ENCODE measurements at places on chromosomes 1 and 21.

DNA sequence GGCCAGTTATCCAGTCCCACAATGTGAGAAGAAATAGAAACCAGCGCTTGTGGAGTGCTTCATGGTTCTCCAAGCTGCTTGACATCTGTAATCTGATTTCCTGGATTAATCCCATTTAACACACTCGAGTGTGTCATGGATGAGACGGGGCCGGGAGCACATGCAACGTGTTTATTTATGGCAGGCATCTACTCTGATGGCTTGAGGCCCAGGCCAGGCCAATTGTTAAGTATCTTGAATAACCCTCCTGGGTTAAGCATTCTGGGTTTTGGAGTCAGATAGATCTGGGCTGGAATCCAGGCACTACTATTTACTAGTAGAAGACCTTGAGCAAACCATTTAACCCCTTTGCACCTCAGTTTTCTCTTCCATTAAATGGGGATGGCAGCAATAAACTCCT lies 37.5 kb upstream of the LAPTM5 start:
- DNase-seq, result no peak

- no peak for DNase-seq
Measured at GRCh38 chr21:41706678-41707077, 60.2 kb downstream of the RIPK4 start.

- DNase-seq, result no peak
Measured at GRCh38 chr1:157144509-157144908, 6.3 kb upstream of the ETV3 start.

GRCh38 chr1:47161298-47162040 lies 24.2 kb downstream of the CYP4A22 start:
- DNase-seq, result no peak

- DNase-seq, result peak; percentile 66
Measured at GRCh38 chr1:151839457-151840403, at the start of gene C2CD4D. Gene C2CD4D (minus strand): TSS chr1:151839820. CDS start chr1:151838989, 831 bp downstream.

DNA sequence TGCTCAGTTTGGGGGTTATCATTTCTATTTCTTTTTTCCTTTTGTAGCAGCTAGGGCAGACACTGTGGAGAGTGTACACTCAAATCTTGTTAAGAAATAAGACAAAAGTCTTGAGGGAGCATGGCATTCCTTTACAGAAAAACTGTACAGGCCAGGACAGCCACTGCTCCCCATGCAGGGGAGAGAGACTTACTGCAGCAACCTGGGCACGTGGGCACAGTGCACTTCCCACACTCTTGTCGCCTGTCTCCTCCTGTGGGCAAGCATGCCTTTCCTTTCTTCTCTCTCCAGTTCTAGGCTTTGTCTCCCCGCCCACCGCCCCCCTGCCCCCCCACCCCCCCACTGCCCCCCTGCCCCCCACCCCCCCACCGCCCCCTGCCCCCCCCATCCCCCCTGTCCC lies 51.9 kb downstream of the PHC2 start:
- DNase-seq, result no peak

DNA sequence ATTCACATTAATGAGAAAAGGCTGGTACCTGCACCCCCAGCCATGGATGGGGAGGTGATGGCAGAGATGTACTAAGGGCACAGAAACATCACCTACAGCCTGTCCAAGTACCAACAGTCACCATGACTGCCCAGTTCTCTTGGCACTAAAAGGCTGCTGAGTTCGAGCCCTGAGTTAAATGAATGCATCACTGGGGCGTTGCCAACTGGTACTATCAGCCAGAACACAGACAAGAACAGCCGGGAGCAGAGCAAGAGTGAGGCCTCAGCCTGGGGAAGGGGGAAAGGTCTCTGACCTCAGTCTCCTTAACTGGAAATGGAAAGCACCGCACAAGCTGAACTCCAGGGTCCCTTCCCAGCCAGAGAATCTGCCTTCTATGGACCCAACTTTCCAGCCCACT lies 60.5 kb downstream of the GLIS1 start:
- DNase-seq, result no peak

GRCh38 chr1:112061056-112061455 lies 71.6 kb upstream of the KCND3 start:
- no peak for DNase-seq

GRCh38 chr1:54070171-54070837 lies 16.9 kb downstream of the TCEANC2 start:
- DNase-seq, result no peak

DNA sequence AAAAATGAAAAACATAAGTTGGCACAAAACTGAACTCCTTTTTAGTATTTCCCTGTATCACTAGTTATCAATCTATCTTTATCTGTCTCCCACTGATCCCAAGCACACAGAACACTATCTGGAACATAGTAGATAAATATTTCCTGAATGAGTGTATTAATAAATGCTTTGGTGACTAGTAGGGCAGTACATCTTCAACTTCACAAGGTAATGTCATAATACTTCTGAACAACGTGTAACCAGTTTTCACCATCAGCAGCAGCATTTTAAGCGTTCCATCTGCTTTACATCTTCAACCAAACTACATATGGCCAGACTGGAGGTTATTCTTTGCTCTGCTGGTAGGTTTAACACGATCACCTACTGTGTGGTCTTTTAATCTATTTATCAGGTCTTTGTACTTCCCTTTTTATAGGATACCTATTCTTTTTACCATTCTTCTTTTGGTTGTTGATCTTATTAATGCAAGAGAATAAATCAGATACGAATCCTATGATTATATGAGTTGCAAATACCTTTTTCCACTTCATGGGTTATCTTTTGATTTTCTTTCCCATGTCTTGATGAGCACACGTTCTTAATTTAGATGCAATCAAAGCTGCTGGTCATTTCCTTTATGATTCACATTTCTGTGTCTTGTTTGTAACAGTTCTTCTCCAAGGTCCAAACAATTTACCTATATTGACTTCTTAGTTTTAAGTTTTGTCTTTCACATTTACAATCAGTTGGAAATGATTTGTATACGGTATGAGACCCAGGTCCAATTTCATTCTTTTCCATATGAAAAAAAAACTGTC lies 16.3 kb downstream of the GPBP1L1 start:
- no peak for DNase-seq

Data from activated CD4-positive, alpha-beta T cell treated with anti-CD3 and anti-CD28 coated beads, Interleukin-2, amount 50 U/mL, for 1 hour (primary cell).